ENCODE measurements at places on chromosomes 5 and 9. TPM values are rescaled to one million over a fixed set of nuclear protein-coding genes. Genes with fewer than 3 reads are reported as not detected.

The NMUR2 gene
- total RNA-seq: not detected

The PPP3R2 gene
- total RNA-seq: not detected

The SLC28A3 gene
- total RNA-seq: not detected

The FREM1 gene
- total RNA-seq: under 0.01 TPM

The C5orf34 gene
- 2.4 TPM for total RNA-seq

DNA sequence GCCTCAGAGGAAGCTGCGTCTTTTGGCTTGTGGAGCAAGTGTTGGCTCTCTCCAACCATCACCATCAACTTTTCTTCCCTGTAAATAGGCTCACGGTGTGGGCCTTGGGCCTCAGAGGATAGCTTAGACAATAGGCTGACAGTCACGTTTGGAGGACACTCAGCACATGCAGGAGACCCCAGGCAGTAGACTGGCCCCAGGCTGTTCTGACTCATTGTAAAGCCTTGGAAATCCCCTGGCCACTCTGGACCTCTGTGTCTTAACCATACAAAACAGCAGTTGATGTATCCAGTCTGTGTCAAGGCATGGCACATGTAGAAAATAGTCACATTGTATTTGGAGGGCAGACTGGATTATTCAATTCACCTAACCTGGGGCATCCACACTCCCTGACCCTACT is 18.6 kb downstream of the CD74 start:
- DNase-seq: peak; percentile 36

DNA sequence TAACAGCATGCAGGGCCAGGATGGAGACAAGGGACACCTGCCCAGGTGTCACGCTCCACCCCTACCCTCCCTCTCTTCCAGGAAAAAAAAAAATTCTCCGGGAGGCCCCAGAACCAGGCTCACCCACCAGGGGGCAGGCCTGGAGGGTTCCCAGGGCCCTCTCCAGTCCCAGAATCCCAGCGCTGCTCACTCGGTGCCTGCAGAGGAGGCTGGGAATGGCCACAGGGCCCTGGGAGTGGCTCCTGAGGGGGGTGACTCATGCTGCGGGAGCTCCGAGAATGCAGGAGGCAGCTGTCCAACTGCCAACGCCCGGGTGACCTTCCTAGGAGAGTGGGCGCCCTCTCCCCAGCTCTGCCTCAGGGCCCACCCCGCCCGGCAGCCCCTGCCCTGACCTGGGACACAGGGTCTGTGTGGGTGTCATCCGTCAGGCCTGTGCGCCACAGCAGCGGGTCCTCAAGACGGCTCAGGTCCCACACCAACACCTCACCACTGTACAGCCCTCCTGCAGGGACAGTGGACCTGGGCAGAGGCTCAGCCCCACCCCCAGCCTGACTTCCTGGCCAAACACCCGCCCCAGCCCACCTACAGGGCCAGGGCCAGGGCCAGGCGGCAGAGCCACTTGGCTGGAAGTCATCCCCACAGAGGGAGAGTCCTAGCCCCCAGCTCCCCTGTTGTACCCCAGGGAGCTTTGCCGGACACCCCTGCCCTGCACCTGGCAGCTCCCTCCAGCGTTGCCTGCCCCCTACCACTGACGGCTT is 21.2 kb downstream of the DYNC2I2 start:
- DNase-seq: peak; percentile 94

DNA sequence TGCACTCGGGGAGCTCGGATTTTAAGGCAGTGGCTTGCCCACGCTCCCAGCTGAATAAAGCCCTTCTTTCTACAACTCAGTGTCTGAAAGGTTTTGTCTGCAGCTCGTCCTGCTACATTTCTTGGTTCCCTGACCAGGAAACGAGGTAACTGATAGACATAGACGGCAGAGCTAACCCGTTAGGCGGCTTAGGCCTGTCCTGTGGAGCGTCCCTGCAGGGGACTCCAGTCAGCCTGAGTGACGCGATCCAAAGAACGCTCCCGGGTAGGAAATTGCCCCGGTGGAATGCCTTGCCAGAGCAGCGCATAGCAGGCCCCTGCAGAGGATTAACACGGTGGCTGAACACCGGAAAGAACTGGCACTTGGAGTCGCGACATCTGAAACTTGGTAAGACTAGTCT is 1.8 kb upstream of the SELENOP start:
- DNase-seq: no peak

DNA sequence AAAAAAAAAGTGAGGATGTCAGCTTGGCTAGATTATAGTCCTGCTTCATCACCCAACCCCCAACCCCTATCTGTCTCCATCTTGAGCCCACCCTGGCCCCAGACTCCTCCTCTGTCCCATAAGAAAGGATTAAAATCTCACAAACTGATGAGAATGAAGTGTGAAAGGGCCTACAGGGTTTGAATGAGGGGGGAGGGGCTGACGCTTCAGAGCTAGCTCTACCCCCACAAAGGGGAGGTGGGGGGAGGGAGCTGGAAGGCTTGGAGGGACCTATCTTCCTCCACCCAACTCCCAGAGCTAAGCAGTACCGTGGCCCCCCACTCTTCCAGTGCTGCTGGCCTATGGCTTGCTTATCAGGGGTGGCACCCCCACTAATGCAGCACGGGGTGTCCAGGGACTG is 43.7 kb upstream of the HAND1 start:
- no peak for DNase-seq

DNA sequence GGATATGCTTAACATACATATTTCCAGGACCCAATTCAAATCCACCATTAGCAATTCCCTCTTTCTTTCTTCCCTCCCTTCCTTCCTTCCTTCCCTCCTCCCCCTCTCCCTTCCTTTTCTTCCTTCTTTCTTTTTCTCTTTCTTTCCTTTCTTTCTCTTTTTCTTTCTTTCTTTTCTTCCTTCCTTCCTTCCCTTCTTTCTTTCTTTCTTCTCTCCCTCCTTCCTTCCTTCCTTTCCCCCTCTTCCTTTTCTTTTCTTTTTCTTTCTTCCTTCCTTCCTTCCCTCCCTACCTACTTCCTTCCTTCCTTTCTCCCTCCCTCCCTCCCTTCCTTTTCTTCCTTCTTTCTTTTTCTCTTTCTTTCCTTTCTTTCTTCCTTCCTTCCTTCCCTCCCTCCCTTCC is 332.0 kb downstream of the TMEM161B start:
- no peak for DNase-seq

DNA sequence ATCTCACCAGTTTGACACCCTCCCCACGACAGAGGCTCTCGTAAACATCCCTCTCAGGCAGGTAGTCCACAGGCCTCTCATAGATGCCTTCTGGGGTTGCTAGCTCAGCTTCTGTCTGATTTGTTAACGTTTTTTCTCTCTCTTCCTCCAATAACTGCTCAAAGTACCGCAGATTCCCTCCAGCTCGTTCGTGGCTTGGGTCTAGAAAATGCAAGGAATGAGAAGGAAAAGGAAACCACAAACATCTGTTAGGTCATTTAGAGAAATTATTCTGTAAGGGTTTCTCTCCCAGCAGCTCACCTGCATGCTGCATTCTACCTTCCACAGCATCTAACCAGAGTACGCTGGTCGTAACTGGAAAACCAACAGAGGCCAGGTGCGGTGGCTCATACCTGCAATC is 18.5 kb downstream of the P4HA2 start:
- DNase-seq: no peak

Data from dermis blood vessel endothelial cell (primary cell).